Lower lobe of right lung (tissue), 2 donors: ENCODE measurements at places on chromosomes 3 and 15. TPM values are rescaled to one million over a fixed set of nuclear protein-coding genes. Genes with fewer than 3 reads are reported as not detected.
A peak's percentile ranks its signal among the peaks of the same experiment; 100 is the strongest.

- no peak for DNase-seq
Measured at GRCh38 chr15:101128221-101129015, 123.4 kb downstream of the CHSY1 start.

DNA sequence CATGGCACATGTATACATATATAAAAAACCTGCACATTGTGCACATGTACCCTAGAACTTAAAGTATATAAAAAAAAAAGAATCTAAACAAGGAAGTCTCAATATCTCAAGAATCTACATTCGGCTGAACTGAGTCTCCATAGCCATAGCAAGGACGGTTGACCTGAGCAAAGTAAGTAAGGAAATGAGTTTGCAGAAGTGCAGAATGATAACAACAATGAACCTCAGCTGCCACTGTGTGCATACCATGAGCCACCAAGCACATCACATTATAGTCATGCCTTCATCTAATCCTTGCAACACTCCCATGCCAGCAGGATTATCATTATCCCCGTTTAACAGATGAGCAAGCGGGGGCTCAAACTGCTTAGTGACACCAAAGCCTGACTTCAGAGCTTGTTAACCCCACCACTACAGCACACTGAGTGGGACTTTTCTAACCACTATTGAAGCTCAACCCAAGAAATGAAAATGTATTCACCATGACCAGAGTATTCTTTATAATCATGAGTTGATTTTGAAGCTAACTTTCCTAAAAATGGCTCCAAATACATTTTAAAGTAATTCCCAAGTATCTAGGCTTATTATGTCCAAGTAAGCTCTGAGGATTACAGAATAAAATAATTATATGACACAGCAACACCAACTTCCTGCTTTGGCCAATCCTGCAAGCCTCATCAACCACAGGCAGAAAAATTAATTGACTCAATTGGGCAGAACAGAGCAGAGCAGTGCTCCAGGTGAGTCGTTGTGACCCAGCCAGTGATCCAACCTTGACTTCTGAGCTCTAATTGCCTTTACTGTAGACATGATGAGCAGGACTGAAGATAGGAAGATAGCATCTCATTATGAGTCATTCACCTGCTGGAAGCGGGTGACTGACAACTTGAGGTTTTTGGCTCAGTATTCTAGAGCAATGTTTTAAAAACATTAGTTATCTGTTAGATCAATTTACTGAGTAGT lies 47.3 kb upstream of the IL12A start:
- DNase-seq, result no peak

DNA sequence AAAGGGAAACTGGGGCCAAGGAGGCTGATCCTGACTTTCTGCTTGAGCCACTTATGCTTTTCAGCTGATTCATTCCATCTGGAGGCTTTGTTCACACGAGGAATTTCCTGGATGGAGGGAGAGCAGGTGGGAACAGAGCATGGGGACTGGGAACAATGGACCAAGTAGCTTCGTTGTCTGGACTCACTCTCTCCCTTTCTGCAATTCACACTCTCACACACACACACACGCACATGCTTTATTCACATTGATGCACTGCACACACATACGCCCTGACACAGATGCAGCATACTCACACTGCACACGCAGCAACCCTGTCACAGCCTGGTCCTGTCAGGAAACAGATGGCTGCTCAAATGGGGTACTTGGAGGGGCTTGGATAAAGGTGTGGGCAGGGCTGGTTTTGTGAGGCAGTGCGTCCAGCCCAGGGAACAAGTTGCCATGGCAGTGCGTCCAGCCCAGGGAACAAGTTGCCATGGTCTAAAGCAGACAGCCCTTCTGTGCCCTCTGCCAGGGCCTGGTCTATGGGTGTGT lies 19.8 kb upstream of the CHCHD6 start:
- no peak for DNase-seq

- DNase-seq, result no peak
Measured at GRCh38 chr3:127865941-127866340, 43.6 kb upstream of the MGLL start.

DNA sequence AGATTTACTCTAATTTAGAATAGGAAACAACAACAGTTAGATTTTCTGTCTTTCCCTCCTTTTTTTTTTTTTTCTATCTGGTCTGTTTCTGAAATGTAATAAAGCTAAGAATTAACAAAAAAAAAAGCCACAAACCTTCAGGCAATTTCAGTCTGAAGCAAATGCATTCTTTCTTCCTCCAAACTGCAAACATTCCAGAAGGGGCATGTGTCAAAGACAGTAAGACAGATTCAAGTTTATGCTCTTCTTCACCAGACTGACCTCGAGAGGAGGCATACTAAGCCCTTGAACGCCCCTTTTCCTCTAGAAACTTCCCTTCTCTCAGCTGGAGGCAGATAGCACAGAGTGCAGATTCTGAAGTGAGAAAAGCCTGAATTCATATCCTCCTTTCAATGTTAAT lies 654.6 kb upstream of the LMCD1 start:
- no peak for DNase-seq

DNA sequence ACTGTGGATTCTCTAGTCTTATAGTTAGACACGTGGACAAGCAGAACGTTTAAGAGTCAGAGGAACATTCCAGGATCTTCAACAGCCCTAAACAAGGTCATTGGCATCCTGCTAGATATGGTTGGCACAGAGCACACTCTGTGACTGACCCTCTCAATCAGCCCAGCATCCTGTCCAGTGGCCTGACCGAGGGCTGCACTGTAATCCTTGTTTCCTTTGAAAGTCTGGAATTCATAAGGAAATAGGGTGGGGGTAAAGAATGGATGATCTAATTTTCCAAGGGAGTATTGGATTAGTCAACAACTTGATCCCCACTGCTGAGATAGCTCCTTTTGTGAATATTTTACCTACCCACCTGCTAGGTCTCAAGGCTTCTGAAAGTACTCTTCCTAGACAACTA lies 94.5 kb upstream of the DLG1 start:
- DNase-seq, result no peak

DNA sequence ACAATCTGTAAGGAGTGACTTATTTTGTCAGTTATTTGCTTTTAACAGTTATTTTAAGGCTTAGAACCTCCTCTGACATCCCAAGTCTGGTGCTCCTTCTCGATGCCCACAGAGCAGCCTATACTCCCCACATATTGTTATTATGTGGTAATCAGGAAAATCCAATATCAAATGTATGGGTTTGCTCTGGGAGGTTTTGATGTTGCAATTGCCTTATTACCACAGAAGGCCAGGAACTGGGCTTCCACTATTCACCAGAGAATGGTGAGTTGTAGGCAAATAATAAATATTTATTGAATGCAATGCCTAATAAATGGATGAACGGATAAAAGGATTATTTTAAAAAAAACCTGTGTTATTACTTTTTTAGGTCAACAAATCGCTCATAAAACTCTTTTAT lies 12.2 kb downstream of the NEK10 start:
- no peak for DNase-seq

GRCh38 chr3:37115446-37115845 lies 58.9 kb downstream of the LRRFIP2 start:
- no peak for DNase-seq

DNA sequence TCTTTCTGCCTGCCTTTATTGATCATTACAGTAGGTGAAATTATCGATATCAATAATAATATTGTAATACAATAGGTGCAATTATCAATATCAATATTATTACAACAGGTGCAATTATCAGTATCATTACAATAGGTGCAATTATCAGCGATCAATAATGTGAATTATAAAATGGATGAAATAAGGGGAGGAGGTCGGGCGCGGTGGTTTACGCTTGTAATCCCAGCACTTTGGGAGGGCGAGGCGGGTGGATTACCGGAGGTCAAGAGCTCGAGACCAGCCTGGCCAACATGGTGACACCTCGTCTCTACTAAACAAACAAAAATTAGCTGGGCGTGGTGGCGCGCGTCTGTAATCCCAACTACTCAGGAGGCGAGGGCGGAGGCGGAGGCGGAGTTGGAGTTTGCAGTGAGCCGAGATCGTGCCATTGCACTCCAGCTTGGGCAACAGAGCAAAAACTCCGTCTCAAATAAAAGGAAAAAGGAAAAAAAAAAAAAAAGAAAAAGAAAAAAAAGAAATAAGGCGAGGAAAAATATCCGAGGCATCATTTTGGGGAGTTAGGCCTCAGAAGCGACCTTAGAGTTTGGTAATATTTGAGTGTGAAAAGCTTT lies 611 bp upstream of the BNIP2 start:
- peak; percentile 96 for DNase-seq

- no peak for DNase-seq
Measured at GRCh38 chr15:96125721-96126415, 204.6 kb upstream of the NR2F2 start.

- no peak for DNase-seq
Measured at GRCh38 chr3:54079314-54079713, 43.0 kb upstream of the CACNA2D3 start.

- peak; percentile 74 for DNase-seq
Measured at GRCh38 chr3:49422379-49423248, at the start of gene AMT. Gene AMT (minus strand): TSS chr3:49422473. CDS start chr3:49422450, 23 bp downstream.

DNA sequence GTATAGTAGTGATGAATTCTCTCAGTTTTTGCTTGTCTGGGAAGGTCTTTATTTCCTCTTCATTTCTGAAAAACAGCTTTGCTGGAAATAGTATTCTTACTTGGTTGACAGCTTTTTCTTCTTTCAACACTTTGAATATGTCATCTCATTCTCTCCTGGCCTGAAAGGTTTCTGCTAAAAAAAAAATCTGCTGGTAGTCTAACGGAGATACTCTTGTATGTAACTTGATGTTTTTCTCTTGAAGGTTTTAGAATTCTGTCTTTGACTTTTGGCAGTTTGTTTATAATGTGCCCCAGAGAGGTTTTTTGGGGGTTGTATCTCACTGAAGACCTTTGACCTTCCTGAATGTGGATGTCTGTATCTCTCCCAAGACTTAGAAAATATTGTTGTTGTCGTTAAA lies 47.0 kb downstream of the THSD4 start:
- no peak for DNase-seq

DNA sequence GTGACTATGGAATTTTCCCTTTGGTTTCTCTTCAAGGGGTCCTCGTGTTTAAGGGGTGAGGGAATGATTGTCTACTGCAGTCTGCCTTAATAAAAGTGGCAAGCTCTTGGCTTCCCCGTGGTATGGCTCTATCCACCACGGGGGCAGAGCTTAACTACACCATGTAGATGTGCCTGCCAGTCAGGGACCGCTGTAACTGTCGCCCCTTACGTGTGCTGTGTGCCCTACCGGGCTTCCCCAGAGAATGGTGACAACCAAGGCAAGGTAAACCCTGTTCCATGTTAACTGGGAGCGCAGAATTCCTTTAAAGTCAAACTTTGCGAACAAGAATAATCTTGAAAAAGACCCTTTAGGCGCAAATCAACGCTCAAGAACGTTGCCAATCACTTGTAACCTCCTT lies 966 bp upstream of the C3orf80 start:
- DNase-seq, result no peak

DNA sequence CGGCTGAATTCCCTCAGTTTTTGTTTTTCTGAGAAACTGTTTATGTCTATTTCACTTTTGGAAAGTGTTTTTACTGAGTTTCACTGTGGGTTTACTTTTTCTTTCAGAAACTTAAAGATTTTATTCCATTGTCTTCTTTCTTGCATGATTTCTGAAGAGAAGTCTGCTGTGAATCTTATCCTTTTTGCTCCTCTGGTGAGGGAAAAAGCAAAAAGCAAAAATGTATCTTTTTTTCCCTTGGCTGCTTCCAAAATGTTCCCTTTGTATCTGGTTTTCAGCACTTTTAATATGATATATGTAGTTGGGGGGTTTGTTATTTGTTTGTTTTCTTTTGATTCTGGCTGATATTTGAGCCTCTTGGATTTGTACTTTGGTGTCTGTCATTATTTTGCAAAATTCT lies 538.0 kb downstream of the GABRG3 start:
- no peak for DNase-seq

DNA sequence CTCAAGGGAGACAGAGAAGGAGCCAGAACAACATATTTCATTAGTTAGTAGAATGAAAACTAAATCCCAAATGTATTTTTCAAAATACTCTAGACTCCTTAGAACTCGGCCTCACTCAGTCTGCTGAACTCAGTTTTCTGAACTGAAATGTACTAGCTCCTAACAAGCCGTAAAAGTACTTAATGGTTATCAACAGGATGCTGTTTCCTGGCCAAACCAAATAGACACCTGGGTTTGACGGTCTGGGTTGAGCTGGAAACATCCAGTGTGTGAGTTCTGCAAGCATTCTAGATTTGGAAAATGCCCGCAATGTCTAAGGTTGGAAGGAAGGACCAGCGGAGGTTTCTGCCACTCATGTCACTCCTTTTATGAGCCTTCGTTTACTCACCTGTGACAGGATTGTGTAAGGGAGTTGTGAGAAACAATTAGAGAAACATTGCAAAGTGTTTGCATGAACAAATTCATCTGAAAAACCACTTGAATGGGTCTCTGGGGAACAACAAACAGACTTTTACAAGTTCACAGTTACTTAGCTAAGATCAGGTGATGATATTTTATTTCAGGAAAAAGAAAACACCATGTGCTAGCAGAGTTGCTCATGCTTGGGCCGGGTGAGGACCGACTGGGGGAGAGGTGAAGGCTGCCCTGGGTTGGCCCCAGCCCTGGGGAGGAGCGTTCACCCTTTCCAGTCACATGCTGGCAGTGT lies 151.0 kb downstream of the ALDH1A2 start:
- DNase-seq, result peak; percentile 67

- DNase-seq, result no peak
Measured at GRCh38 chr3:32612547-32612946, 41.9 kb upstream of the DYNC1LI1 start.

- DNase-seq, result no peak
Measured at GRCh38 chr3:51963951-51964451, 3.3 kb downstream of the PCBP4 start.

ZNF592 gene
- total RNA-seq, result 34.8 TPM

RAD51 gene
- total RNA-seq, result 1.1 TPM

PPP1R14D gene
- total RNA-seq, result 0.53 TPM

LDHAL6B gene
- total RNA-seq, result not detected

CD200R1 gene
- 1.5 TPM for total RNA-seq

LRRC34 gene
- total RNA-seq, result 4.8 TPM

CFAP91 gene
- 9.0 TPM for total RNA-seq

NRROS gene
- total RNA-seq, result 20.7 TPM

GPR62 gene
- not detected for total RNA-seq

FBXL2 gene
- total RNA-seq, result 8.1 TPM

SAXO2 gene
- 15.8 TPM for total RNA-seq

ATG3 gene
- 58.4 TPM for total RNA-seq

PPM1L gene
- total RNA-seq, result 14.9 TPM

SELENOT gene
- total RNA-seq, result 107 TPM
